Natural killer cell treated with Interleukin-12 subunit alpha and Interleukin-12 subunit beta and Interleukin-15 and Interleukin-18, amount 100 ng/mL, for 72 hours (primary cell): ENCODE measurements at places on chromosomes 13 and 19.

DNA sequence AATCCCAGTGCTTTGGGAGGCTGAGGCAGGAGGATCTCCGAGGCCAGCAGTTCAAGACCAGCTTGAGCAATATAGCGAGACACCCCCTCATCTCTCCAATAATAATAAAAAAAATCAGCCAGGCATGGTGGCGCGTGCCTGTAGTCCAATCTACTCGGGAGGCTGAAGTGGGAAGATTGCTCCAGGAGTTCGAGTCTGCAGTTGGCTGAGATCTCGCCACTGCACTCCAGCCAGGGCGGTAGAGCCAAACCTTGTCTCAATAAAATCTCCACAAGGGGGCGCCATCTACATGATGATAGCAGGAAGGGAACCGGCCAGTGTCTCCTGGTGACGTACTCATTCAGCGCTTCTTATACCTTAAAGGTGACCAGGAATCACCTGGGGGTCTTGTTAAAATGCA is 13.6 kb upstream of the C5AR1 start:
- peaks cover 5% of the 10 kb centered on the region for H3K27me3 ChIP-seq
- H3K4me3 ChIP-seq = no peak overlapping the region
- peak; percentile 82 for DNase-seq
- H3K36me3 ChIP-seq = no peaks in the 10 kb centered on the region

DNA sequence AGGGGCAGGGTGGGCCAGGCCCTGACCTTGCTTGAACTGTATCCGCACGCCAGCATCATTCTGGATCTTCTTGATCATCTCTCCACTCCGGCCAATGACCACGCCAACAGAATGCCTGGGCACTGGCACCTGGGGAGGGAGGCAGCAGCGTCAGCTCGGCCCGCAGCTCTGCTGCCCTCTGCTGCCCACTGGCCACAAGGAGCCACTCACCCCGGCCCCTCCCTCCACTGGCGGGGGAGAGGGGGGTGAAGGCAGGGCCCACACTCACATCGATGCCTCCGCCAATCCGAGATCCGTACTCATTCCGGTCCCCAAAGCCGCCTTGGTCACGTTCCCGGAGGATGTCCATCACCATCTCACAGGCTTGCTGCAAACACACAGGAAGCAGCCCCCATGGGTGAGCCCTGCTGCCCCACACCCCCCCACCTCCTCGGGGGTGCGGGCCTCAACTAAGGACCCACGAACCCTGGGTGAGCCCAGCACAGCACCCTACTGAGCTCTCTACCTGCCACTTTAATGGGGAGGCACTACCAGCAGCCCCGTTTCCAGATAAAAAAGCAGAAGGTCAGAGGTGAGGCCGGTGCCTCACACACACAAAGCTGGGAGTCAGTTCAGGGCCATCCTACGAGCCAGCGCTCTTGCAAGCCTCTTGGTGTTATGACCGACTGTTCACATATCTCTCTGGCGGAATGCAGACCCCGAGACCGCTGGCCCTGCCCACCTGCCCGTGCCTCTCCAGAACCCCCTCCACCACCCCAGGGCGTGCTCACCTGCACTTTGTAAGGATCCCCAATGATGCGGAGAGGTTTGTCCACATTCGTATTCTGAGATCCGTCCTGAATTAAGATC is 6.7 kb downstream of the KHSRP start:
- H3K4me3 ChIP-seq = no peak overlapping the region
- no peaks in the 10 kb centered on the region for H3K27me3 ChIP-seq
- no peak for DNase-seq

- peaks cover 4% of the 10 kb centered on the region for H3K27me3 ChIP-seq
- no peak overlapping the region for H3K27ac ChIP-seq
- H3K4me1 ChIP-seq = no peaks in the 10 kb centered on the region
- H3K4me3 ChIP-seq = no peak overlapping the region
Observed at GRCh38 chr19:34165295-34165738, 7.0 kb upstream of the LSM14A start.

DNA sequence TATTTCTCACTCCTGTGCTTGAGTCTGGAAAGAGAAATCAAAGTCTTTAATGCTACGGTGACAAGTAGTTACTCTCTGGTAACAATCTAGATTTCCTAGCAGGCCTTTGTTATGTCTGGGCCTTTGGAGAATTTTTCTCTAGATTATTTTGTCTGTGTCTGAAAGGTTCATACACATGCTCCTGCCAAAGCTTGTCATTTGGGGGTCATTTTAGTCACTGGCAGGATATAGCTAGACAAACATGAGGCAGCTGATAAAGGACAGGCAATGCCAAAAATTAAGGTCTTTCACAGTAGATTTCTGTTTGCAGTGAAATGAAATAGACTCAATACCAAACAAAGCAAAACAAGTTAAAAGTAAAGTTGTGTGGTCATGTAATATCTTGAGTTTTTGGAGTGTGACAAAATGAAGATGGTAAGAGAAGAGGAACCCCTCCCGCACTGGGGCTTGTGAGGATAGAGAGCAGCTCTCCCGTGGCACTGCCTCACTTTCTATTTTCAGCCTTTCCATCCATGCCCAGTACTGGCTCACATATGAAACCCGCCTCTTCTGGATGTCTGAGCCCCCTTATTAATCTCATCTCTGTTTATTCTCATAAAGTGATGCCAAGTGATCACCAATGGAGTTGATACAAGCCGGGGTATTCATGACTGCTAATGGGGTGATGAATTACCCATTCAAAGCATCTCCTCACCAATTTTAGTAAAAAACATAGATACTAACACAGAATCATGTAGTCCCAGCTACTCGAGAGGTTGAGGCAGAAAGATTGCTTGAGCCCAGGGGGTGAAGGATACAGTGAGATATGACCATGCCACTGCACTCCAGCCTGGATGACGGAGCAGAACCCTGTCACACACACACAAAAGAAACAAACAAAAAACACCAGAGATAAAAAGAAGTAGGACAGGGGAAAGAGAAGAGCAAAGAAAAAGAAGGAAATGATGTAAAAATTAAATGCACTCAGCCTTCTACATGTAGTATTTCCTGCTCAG is 389.3 kb downstream of the FGF14 start:
- no peak for DNase-seq
- H3K36me3 ChIP-seq = peaks cover under 1% of the 10 kb centered on the region
- H3K4me3 ChIP-seq = no peak overlapping the region
- no peaks in the 10 kb centered on the region for H3K4me1 ChIP-seq
- H3K27ac ChIP-seq = no peak overlapping the region
- H3K27me3 ChIP-seq = no peaks in the 10 kb centered on the region

- H3K4me3 ChIP-seq = no peak overlapping the region
- H3K4me1 ChIP-seq = no peaks in the 10 kb centered on the region
- DNase-seq = no peak
Observed at GRCh38 chr19:21580101-21580500, 74.7 kb downstream of the ZNF429 start.

GRCh38 chr13:42686165-42686564 is 95.2 kb upstream of the FAM216B start:
- H3K27ac ChIP-seq = no peak overlapping the region
- H3K4me1 ChIP-seq = no peaks in the 10 kb centered on the region
- DNase-seq = no peak
- H3K36me3 ChIP-seq = no peaks in the 10 kb centered on the region

DNA sequence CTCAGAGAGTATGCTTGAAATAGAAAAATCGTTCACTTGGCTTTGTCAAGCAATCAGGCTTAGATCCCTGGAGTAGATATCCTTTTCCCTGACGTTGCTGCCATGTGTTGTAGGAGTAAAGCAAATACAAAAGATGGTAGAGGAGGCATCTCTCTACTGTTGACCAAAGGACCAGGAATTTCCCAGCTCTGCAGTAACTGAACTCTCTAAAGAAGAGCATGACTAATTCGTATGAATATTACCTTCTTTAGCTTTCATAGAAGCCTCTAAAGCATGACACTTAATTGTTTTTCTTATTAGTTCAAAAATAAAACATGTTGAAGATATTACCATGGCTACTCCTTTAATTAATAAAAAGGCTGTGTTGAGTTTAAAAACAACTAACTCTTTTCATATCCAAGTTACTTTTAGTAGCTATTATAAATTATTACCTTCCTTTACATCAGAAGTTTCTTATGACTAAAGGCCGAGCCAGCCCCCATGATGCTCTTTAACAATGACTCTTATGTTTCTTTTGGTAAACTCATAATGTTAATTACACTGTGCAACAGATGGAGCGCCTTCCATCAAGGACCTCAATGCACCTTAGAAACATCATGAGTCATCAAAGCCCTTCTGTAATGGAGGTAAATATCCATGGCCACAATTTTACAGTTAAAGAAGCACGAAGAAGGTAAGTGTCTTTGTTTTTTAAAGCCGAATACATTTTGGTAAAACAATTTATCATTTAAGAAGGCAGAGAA is 352.4 kb downstream of the KLF5 start:
- DNase-seq = no peak
- H3K36me3 ChIP-seq = no peaks in the 10 kb centered on the region
- H3K4me3 ChIP-seq = no peak overlapping the region
- H3K27me3 ChIP-seq = peaks cover 7% of the 10 kb centered on the region
- H3K4me1 ChIP-seq = no peaks in the 10 kb centered on the region

DNA sequence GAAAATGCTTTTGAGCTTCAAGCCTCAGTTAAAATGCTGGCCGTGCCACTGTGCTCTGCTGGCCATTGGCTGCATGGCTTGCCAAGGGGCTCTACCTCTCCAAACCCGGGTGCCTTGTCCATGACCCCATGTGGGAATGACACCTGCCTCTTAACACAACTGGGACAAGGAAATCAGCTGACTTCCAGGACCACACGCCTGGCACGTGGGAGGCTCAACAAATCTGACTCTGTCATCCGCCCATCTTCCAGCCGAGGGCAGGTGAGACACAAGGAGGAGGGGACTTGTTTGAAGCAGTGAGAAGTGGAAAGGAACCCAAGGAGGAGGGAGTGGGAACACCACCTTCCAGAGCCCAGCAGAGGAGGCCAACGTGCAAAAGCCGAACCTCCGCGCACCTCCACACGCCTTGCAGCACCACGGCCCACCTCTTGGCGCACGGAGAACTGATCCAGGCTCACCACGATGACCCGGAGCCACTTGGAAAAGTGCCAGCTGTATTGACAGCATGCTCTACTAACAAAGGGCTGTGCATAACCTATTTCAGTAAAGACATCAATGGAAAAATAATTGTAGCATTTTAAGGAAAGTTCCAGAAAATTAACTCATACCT is 38.3 kb downstream of the COL4A1 start:
- H3K27me3 ChIP-seq = peaks cover 12% of the 10 kb centered on the region
- H3K4me1 ChIP-seq = no peaks in the 10 kb centered on the region
- no peak overlapping the region for H3K27ac ChIP-seq
- no peak for DNase-seq
- no peak overlapping the region for H3K4me3 ChIP-seq
- no peaks in the 10 kb centered on the region for H3K36me3 ChIP-seq

GRCh38 chr13:76884186-76884906 is 1.9 kb downstream of the KCTD12 start:
- no peak overlapping the region for H3K27ac ChIP-seq
- H3K4me3 ChIP-seq = peak overlapping the region; percentile 68
- DNase-seq = no peak
- H3K36me3 ChIP-seq = no peaks in the 10 kb centered on the region

GRCh38 chr19:41531438-41532311 is 44.3 kb upstream of the CEACAM21 start:
- H3K4me3 ChIP-seq = peak overlapping the region; percentile 83
- H3K36me3 ChIP-seq = no peaks in the 10 kb centered on the region
- H3K27me3 ChIP-seq = peaks cover 18% of the 10 kb centered on the region
- H3K27ac ChIP-seq = peak overlapping the region; percentile 80

- H3K4me3 ChIP-seq = no peak overlapping the region
- no peaks in the 10 kb centered on the region for H3K36me3 ChIP-seq
- H3K4me1 ChIP-seq = no peaks in the 10 kb centered on the region
- H3K27me3 ChIP-seq = no peaks in the 10 kb centered on the region
Observed at GRCh38 chr19:38170334-38170733, 53.7 kb downstream of the DPF1 start.

GRCh38 chr19:29329460-29330134 is 116.6 kb upstream of the UQCRFS1 start:
- H3K27ac ChIP-seq = no peak overlapping the region
- H3K4me3 ChIP-seq = no peak overlapping the region
- H3K36me3 ChIP-seq = no peaks in the 10 kb centered on the region

DNA sequence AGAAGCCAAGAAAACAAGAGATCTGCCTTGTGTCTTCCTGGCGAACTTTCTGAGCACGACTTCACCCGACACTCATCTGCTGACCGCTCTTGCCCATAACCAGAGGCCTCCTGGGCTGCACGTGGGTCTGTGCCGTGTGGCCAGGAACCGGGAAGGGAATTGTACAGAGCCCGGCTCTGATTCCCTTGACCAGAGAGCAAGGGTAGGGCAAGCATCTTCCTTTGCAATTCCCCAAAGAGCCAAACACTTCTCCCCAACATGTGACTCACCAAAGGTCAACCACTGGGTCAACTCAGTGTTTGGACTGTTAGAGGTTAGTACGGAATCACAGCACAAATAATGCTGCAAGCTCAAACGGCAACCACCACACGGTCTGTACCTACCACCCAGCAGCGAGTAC is 48.9 kb downstream of the KLF2 start:
- no peak overlapping the region for H3K27ac ChIP-seq
- H3K27me3 ChIP-seq = no peaks in the 10 kb centered on the region
- H3K4me1 ChIP-seq = peaks cover 37% of the 10 kb centered on the region
- no peaks in the 10 kb centered on the region for H3K36me3 ChIP-seq

DNA sequence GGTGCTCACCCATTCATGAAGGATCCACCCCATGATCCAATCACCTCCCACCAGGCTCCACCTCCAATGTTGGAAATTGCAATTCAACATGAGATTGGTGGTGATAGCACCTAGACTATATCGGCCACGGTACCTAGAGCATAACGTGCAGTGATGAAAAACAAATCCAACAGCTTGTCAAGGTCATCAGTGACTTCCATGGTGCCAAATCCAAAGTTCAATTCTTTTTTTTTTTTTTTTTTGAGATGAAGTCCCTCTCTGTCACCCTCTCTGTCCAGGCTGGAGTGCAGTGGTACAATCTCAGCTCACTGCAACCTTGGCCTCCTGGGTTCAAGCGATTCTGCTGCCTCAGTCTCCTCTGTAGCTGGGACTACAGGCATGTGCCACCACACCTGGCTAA is 17.1 kb upstream of the ACP7 start:
- DNase-seq = no peak
- H3K36me3 ChIP-seq = peaks cover 5% of the 10 kb centered on the region
- no peaks in the 10 kb centered on the region for H3K27me3 ChIP-seq

DNA sequence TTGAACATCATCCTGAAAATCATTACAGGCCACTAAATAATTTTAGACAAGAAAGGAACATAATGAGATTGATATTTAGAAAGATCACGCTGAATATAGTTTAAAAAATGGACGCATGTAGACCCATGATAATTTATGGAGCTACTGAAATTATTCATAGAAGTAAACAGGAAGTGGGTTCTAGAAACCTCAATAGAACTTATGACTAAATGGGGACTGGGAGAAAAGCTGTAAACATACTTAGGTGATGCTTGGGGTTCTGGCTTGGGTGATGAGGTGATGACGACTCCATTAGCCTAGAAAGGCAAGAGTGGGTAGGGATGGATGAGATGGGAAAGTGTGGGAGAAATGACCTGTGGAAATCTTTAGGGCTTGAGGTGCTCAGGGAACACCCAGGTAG is 484.0 kb downstream of the MYO16 start:
- H3K36me3 ChIP-seq = no peaks in the 10 kb centered on the region
- H3K27ac ChIP-seq = no peak overlapping the region
- H3K4me3 ChIP-seq = no peak overlapping the region
- H3K27me3 ChIP-seq = no peaks in the 10 kb centered on the region
- DNase-seq = no peak

- no peak overlapping the region for H3K4me3 ChIP-seq
- no peaks in the 10 kb centered on the region for H3K4me1 ChIP-seq
- no peak overlapping the region for H3K27ac ChIP-seq
- peaks cover 11% of the 10 kb centered on the region for H3K27me3 ChIP-seq
Observed at GRCh38 chr19:18798384-18799352, 7.6 kb upstream of the COMP start.

GRCh38 chr19:48064509-48064908 is 20.6 kb upstream of the CABP5 start:
- DNase-seq = no peak
- no peak overlapping the region for H3K4me3 ChIP-seq
- peaks cover 17% of the 10 kb centered on the region for H3K27me3 ChIP-seq
- H3K27ac ChIP-seq = no peak overlapping the region
- no peaks in the 10 kb centered on the region for H3K36me3 ChIP-seq
